ENCODE measurements at places on chromosomes 6 and 20.

DNA sequence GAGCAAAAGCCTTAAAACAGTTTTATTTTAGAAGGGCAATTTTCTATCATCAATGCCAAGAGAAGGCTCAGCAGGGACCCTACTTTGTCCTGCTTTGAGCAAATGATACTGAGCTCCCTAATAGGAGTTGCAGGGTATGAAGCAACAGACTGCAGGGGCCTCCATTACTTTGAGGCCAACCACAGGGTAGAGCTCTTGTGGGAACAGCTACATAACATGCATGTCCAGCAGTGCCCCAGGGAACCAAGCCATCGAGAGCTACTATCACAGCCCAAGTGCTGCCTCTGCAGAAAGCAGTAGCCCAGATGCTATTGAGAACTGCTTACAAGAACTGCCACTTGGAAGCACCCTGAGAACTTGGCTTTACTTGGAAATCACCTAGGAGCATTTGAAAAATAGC is 222.1 kb downstream of the LAMA2 start:
- DNase-seq = no peak

DNA sequence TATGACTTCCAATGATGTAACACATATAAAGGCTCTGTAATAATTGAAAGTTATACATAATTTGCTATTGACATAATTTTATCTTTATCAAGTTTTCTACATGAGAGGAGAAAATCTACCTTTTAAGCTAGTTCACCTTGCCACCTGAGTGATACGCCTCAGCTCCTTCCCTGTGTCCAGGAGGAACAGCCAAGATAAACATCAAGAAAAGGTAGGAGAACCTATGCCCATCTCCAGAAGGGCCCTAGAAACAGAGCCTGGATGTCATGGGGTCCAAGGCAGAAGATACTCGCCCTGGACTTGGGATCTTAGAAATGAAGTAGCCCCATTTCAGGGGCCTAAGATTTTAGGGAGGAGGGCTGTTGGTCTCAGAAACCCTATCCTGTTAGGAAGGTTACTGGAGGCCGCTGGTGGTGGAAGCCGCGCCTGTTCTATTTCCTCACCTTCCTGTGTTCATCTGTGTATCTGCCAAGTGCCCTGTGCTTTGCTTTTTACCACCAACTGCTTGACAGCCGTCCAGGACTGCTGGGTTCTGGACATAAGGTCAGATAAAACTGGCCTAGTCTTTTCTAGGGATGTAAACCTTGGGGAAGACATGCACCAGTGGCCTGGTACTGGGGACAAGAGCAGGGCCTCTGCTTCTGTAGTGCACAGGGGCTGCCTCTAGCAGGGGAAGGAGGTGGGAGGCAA is 178.5 kb downstream of the ARID1B start:
- no peak for DNase-seq

GRCh38 chr20:33688938-33689424 is 2.8 kb upstream of the E2F1 start:
- no peak for DNase-seq

GRCh38 chr6:29926413-29927274 is 15.7 kb upstream of the HLA-A start:
- DNase-seq = peak; percentile 92

GRCh38 chr6:92479831-92480230 is 939.5 kb downstream of the EPHA7 start:
- DNase-seq = no peak

GRCh38 chr6:53437557-53438202 is 88.9 kb upstream of the ELOVL5 start:
- peak; percentile 20 for DNase-seq

DNA sequence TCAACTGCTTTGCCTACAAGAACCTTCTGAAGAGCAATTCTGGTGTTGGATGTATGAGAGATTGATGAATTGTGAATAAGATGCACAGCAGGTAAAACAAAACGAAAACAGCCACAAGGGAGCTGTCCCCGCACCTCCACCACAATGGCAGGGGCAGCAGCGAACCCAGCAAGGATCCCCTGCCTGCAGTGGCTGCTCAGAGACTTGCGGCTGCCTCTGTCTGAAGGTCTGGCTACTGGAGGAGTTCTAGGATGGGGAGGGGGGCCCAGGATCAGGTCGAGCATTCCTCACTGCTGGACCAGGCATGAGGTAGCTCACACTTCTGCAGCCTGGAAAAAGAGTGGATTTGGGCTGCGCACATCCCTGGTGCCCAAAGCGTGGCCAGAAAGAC is 523.5 kb downstream of the CDH26 start:
- DNase-seq = no peak

DNA sequence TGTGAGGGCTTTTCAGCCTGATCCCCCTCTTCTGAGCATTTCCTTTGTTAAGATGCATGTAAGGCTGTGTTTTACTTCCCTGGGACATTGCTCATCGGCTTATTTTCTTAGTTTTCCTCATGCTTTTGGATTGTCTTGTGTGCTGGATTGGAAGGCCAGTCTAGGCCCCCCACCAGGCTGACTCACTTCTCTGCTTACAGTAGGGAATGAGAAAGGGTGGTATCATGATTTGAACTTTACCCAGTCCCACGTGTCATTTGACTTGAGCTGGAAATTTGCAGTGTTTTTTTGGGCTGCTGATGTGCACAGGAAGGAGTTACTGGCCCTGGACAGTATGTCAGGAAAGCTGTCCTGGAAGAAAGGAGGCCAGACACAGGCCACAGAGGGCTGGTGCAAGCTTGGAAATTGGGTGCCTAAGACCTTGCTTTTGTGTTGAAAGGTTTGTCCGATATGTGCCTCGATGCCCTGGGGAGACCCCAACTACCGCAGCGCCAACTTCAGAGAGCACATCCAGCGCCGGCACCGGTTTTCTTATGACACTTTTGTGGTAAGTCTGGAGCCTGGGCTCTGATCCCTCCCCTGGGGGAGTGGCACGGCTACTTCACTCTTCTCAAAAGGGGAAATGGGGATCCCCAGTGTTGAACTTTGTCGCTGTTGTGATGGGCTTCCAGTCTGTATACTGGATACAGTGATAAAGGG is 12.8 kb downstream of the RNF114 start:
- no peak for DNase-seq

GRCh38 chr6:169972736-169973135 is 221.3 kb downstream of the ERMARD start:
- DNase-seq = no peak

DNA sequence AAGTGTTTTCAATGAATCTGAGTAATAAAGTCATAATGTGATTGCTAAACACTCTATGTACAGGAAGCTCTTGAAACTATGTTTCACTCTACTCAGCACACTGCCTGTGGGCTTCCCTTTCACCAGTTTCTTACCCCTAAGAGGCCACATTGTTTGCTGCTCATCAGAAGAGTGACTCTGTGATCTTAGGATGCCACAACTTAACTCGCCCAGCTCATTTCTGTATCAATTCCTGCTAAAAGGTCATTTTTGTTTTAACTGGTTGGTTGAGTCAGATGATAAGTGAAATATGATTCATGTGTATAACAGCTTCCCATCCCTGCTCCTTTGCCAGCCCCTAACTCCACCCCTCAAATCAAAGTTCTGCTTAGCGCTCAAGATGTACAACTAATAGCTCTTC is 9.8 kb upstream of the NDUFAF4 start:
- no peak for DNase-seq

DNA sequence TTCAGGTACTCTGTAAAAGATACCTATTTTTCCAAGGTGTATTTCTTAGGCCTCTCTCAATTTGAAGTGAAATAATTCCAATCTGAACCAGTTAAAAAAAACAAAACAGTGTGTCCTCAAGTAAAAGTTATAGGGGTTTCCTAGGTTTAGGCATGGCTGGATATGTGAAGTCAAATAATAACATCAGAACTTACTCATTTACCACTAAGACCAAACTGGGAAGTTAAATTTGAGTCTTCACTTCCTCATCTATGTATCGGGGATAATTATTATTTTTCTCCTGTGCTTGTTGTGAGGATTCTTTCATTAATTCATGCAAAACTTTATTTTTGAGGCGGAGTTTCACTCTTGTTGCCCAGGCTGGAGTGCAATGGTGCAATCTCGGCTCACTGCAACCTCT is 86.2 kb upstream of the PTPRK start:
- DNase-seq = no peak

DNA sequence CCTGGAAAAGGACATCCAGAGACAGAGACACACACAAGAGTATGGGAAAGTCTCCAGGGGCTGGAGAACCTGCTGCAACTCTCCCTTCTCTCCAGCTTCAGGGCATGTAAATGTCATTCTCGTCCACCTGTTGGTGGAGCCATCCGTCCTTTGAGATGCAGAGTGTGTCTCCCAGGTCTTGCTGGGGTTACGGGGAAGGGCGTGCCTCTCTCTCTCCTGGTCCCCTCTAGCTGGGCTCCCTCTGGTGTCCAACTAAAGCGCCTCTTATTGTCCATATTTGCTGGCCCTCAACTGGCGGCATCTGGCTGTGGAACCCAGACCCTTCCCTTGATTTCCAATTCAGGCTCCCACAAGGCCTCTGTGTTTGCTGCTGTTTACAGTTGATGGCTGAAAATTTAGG is 244.1 kb downstream of the BMP7 start:
- no peak for DNase-seq

DNA sequence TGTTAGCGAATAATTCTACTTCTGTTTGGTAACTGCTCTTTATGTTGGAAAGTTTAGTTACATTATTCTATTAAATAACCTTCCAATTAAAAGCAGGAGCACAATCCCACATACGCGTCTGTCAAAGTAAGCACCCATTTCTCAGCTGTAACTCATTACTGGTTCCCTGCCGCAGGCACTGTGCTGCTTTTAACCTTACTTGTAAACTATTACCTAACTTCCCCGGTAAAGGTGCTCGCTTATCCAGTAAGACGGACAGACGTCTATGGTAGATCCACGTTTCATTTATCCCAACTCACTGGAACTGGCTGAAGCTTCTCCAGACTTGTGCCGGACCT is 529 bp upstream of the ENPP4 start:
- DNase-seq = no peak

DNA sequence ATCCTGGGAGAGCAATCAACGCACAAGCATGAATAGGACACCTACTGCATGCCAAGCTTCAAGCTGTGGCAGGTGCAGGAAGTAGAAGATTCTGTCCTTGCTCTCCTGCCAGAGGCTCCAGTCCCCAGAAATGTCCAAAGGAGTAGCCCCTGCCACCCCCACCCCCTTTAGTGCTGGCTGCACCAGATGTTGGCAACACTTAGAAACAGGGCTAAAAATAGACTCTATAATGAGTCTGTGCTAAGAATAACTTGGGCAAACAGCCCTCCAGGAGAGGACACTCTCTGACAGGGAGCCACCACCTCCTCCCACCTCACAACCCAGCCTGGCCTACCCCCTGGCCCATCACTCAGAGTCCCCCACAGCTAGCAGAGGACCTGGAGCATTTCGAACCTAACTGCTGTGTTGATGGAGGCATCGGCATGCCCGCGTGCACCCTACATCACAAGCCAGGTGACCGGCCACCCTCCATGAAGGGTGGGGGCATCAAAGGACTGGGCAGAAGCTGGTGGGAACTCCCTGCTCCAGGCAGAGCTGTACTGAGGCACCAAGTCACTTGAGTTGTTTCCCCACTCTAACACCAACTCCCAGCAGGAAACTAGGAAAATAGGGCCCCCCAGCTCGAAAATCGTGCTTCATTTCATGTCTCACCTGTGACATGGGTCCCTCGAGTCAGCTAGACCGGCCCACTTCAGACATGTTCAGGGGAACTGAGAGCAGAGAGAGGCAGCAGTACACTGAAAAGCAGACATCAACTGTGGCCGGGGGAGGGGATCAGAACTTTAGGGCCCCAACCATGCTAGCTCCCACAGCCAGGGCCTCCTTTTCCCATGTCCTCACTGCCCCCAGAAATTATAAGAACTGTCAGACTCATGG is 18.7 kb downstream of the TFEB start:
- no peak for DNase-seq

DNA sequence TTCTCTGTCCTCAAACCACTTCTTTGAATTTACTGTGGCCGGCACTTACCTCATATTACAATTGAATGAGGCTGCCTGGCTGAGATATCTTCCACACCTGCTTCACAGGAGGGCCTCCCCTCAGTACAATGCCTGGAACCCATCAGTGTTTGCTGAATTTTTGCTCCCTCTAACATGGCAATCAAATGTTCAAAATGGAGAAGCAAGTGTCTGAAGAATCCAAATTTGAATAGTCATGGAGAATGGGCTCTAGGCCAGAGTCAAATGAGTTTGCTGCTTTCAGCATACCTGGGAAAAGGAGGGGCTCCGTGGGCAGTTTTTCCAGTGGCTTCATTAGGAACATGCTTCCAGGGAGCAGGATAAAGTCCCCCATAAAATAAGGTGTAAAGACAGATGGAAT is 564.8 kb downstream of the UTRN start:
- DNase-seq = no peak

DNA sequence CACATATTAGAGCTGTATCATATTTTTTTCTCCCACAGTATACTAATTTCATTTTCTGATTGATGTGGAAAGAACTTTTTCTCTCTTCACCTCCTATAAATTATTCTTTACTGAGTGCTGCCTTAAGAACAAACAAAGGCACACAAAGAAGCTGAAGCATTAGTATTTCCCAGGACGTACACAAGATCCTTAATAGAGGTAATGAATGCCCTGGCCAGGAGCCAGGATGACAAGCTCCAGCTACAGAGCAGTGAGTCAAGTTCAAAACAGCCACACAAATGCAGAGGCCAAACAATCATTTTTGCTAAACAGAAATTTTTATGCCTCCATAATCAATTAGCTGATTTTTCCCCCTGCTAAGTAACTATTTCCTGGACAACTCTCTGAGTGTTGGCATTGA is 639.6 kb downstream of the EPHA7 start:
- DNase-seq = no peak

GRCh38 chr6:159418997-159419396 is 249.8 kb downstream of the FNDC1 start:
- no peak for DNase-seq

- no peak for DNase-seq
Measured at GRCh38 chr6:133404728-133405127, 163.6 kb downstream of the EYA4 start.

GRCh38 chr20:5658912-5659345 is 91.3 kb upstream of the SHLD1 start:
- DNase-seq = peak; percentile 39

GRCh38 chr20:52905241-52905994 is 66.7 kb upstream of the TSHZ2 start:
- no peak for DNase-seq

GRCh38 chr20:675453-676314 is at the start of gene SCRT2:
Gene SCRT2 (minus strand): TSS chr20:675802. CDS start chr20:675601, 201 bp downstream.
- DNase-seq = peak; percentile 53

DNA sequence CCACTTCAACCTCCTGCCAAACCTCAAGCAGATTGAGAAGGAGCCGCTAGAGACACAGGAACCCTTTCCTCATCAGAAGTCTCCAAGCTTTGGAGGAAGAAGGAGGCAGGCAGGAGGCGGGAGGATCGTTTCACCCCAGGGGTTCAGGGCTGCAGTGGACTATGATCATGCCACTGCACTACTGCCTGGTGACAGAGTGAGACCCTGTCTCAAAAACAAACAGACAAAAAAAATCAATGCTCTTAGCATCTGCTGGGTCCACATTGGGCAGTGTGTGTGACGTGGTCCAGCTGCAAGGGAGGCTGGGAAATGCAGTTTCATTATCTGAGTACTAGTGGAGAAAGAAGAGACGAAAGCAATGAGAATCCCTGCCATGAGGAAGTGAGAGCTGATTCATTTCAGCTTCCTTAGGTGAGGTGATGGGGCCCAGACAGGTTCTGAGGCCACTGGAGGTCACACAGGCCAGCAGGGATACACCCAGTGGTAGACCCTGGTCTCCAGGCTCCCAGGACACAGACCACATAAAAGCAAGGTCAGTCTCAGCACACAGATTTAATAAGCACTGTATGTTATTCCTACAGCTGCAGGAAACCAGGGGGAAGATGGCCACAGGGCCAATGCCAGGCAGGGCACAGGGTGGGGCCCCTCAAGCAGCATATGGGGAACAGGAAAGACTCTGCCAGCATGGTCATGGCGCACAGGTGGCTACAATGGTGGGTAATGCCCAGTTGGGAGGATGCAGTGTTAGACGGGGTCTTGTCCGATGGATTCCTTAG is 4.3 kb downstream of the GFRA4 start:
- no peak for DNase-seq
